GM12878 (cell line): ENCODE measurements at places on chromosomes 3 and 15. TPM values are rescaled to one million over a fixed set of nuclear protein-coding genes. Genes with fewer than 3 reads are reported as not detected.

Gene LSM3
- total RNA-seq = 16.0 and 18.3 TPM in 2 replicates

Gene GREM1
- total RNA-seq = 0.36 and 0.53 TPM in 2 replicates

DNA sequence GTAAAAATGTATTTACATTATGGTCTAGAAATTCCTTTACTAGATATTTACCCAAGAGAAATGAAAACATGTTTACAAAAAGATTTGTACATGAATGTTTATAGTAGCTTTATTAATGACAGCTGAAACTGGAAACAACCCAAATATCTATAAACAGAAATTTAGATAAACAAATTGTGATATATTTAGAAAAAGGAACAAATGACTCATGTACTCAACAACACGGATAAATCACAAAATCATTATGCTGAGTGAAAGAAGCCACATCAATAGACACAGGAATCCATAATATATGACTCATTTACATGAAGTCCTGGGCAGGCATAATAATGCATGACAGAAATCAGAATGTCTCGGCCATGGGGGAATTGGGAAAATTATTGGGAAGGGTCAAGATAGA is 1020.2 kb downstream of the SQOR start:
- H3K4me1 ChIP-seq = no peaks in the 10 kb centered on the region
- H3K27me3 ChIP-seq = no peaks in the 10 kb centered on the region
- H3K27ac ChIP-seq = no peak overlapping the region
- H3K36me3 ChIP-seq = no peaks in the 10 kb centered on the region
- DNase-seq = no peak

DNA sequence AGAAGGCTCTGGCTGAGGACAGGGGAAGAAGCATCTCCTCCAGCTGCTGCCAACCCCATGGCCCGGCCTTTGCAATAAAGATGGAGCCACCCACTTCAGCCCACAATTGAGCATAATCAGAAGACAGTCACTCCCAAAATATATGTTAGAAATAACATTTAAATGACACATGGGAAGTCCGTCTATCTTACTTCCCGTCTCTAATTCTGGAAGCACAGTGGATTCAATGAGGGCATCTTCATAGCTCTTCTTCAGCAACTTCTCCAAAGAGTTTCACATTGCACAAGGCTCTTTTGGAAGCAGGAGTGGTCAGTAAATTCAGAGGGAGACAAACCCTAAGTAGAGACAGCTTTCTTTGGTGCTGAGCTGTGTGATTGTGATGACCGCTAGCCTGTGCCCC is 67.0 kb upstream of the SEC61A1 start:
- H3K36me3 ChIP-seq = no peaks in the 10 kb centered on the region
- H3K27ac ChIP-seq = no peak overlapping the region
- H3K27me3 ChIP-seq = no peaks in the 10 kb centered on the region; the same call in 1 of the 2 replicates

GRCh38 chr15:69664572-69665571 is 212.3 kb downstream of the RPLP1 start:
- no peaks in the 10 kb centered on the region for H3K36me3 ChIP-seq
- peaks cover 44% of the 10 kb centered on the region for H3K4me1 ChIP-seq
- no peak overlapping the region for H3K27ac ChIP-seq
- no peak for DNase-seq
- no peak overlapping the region for H3K4me3 ChIP-seq
